ENCODE measurements at places on chromosomes 11 and 22. TPM values are rescaled to one million over a fixed set of nuclear protein-coding genes. Genes with fewer than 3 reads are reported as not detected.

OR51B2 gene
- total RNA-seq: not detected

DDX25 gene
- 0.15 TPM for total RNA-seq

GRCh38 chr11:27971171-27971570 is 136.8 kb downstream of the KIF18A start:
- no peak for DNase-seq

ROM1 gene
- 2.7 TPM for total RNA-seq

DNA sequence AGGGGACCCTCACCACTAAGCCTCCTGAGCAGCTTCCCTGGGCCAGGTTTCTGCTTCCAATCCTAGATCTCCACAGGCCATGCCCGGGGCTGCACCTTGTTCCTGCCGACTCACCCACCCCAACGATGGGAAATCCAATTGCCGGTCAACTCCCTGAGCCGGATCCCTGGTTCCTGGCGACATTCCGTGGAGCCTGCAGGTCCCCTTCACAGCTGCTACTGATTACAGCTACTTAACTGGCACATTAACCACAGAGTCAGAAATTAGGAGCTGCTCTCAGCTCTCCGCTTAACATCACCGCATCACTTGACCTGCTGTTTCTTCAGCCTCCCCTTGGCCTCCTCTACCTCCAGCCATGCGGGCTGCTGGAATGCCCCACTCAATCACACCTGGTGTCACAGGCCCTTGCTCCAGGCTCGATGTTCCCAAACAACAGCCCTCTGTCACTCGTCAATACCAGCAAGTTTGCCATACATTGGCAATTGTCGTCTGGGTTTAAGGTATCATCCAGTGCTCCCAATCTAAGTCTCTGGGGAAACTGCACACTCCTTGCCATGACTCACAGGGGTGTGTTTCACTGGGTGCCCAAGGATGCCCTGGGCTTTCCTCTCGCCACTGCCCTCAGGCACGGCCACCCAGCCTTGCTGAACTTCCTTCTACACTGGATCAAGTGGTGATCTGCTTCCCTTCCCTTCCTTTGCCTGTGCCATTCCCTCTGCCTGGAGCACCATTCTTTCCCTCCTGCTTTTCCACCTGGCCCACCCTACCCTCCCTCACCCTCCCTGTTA is 181.0 kb downstream of the MN1 start:
- no peak for DNase-seq

- DNase-seq: no peak
Observed at GRCh38 chr11:128928400-128928799, 14.3 kb downstream of the TP53AIP1 start.

GRCh38 chr11:33064866-33065265 is 25.5 kb downstream of the TCP11L1 start:
- no peak for DNase-seq

- DNase-seq: no peak
Observed at GRCh38 chr11:26726960-26727359, 5.1 kb upstream of the SLC5A12 start.

NAP1L4 gene
- 274 TPM for total RNA-seq

- no peak for DNase-seq
Observed at GRCh38 chr11:4092026-4092425, 2.6 kb upstream of the RRM1 start.

GRCh38 chr11:43580735-43581369 is 99.7 kb upstream of the HSD17B12 start:
- no peak for DNase-seq

- no peak for DNase-seq
Observed at GRCh38 chr22:29172216-29172615, 33.5 kb upstream of the EMID1 start.

GRCh38 chr11:65292890-65293289 is 21.8 kb upstream of the CDC42EP2 start:
- no peak for DNase-seq

- DNase-seq: no peak
Observed at GRCh38 chr11:72736452-72737069, 15.6 kb downstream of the ARAP1 start.

GRCh38 chr11:86196913-86197312 is 47.6 kb upstream of the EED start:
- DNase-seq: no peak

CHADL gene
- total RNA-seq: 0.33 TPM

DNA sequence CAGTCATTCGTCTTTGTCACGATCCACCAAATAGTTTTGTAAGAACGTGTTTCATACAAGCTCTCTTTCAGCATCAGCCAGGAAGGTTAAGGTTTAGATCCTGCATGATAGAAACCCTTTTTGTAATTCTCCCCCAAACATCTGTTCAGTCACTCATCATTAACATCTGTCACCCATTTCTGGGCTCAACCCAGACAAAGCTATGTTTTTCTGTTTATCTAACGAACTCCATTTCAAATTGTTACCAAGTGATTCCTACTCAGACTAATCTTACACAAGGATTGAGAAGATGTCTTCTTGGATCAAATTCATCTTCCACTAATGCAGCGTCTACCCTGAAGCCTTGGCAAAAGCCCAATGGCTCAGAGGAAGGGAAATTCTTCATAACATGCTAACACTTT is 58.8 kb downstream of the FZD4 start:
- DNase-seq: no peak

TREH gene
- total RNA-seq: 0.05 TPM

GRCh38 chr22:38872172-38872830 is at the start of gene CBX6:
TSS of gene CBX6 (minus strand) at chr22:38872216. CDS start at chr22:38872190, 26 bp downstream.
- no peak for DNase-seq

DNA sequence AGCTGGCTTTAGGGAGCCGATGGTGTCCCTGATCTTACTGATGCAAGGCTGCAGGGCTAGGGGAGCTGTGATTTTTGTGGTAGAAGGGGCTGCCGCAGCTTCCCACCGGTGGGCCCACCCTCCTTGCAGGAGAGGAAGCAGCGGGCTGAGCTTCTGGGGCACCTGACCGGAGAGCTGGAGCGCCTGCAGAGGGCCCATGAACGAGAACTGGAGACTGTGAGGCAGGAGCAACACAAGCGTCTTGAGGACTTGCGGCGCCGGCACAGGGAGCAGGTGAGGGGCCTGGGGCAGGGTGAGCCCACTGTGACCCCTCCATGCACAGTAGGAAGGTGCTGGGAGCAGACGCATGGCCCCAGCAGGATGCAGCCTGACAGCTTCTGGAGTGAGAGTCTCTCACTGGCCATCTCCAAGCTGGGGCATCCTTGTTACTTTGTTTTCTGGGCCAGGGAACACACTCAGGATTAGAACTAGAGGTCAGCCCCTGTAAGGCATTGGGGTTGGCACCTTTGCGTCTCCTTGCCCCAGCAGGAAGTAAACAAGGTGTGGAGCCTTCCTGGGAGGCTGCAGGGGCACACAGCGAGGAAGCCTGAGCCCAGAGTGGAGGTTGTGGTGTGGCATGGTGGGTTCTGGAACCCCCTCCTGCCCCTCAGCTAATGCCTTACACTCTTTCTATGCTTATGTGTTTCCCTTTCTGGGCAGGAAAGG is 66.7 kb downstream of the CEP164 start:
- no peak for DNase-seq

PAMR1 gene
- total RNA-seq: 0.13 TPM

DNA sequence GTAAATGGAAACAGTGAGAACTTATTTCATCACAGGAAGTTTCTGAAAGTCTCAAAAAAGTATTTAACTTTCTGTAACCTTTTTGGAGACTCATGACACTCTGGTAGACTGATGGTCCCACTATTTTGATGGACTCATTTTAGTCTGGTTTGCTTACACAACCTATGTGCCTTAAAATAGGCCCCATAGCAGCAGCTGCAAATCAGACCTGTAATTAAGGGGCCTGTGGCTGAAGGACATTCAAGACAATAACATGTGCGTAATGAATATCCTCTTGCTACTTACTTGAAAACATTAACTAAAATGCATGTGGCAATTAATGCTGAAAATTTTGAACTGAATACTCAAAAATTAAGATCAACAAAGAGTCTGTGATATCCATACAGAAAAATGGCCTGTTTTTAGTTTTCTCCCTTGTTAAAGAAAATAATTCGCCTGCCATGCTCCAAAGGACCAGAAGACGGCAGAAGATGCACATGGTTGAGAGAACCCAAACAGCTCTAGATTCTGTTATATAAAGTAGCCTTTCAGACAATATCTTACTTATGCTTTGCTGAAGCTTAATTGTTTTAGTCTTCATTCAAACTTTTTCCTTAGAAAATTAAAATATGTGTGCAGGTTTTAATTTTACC is 568.5 kb downstream of the KCNA4 start:
- no peak for DNase-seq

DNA sequence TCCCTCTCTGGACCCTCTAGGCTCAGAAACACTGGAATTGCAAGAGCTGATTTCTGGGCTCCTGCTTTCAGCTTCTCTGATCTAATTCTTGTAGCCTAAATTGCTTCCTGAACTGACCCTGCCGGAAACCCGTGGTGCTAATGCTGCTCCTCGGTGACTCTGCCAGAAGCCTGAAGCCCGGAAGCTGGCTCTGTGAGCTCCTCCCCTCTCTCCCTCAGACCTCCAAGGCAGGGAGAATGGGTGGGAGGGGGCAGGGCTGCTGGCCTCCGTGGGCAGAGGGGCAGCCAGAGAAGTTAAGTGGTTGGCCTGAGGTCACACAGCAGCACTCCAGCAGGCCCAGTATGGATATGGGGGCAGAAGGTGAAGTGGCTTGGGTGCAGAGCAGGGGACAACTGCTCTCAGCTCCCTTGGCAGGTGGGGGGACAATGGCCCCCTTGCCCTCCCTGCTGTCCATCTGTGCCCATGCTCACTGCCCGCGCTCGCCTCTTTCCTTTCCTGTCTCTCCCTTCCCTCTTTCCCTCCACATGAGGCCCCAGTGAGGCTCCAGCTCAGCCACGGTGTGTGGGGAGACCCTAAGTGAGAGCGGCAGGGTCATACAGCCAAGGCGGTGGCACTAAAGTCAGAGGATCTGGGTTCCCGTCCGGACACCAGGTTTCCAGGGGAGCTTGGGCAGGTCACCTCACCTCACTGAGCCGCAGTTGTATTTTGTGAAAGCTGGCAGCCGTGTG is 16.2 kb downstream of the CAPN5 start:
- no peak for DNase-seq

PRG3 gene
- not detected for total RNA-seq

DNA sequence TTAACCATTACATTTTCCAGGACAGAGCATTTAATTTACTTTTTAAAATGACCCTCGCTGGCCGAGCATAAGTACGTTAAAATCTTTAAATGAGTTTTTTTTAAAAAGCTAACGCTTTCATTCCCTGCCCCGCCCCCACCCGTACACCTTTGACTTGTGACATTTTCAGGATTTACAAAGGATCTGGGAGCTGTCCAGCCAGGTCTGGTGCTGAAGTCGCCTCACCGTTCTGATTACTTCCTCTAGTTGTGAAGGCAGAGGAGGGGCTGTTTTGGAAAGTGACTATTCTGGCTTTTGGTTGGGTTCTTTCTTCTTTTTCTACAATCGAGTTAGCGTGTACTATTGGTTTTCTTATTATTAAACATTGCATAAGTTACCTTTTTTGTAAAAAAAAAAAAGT is 2.9 kb downstream of the C11orf87 start:
- no peak for DNase-seq

- DNase-seq: no peak
Observed at GRCh38 chr22:43269246-43269645, 73.9 kb downstream of the SCUBE1 start.

RASGRP2 gene
- total RNA-seq: 3.7 TPM

EFCAB6 gene
- total RNA-seq: 0.21 TPM

- DNase-seq: no peak
Observed at GRCh38 chr22:27130906-27131305, 473.5 kb downstream of the MIAT start.

DNA sequence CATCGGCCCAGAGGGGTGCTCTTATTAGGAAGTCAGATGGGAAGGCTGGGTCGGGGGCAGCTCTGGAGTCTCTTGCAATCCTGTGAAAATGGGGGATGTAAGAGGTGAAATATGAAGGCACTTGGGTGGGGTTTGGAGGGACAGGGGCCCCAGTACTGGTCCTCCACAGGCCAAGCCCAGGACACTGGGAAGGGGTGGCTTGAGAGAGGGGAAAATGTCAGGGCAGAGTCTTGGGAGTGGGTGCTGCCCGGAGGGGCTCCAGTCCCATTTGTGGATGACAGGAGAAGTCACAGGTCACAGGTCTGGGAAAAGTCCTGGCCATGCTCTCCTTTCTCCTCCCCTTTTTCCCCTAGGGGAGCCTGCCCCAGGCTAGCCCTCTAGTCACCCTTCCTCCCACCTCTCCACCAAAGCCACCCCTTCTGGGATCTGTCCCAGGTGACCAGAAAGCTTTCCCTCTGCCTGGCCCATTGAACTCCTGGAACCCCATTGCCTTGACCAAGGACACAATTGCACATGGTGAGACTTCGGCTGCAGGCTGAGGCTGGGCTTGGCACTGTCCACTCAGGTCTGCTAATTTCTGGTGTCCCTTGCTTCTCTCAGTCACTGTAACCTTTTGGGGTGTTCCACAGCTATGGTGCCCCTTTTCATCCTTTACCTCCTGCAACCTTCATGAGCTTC is 1465.0 kb downstream of the TBC1D22A start:
- DNase-seq: no peak

SCGB1D2 gene
- 0.85 TPM for total RNA-seq

OR1S2 gene
- not detected for total RNA-seq

DNA sequence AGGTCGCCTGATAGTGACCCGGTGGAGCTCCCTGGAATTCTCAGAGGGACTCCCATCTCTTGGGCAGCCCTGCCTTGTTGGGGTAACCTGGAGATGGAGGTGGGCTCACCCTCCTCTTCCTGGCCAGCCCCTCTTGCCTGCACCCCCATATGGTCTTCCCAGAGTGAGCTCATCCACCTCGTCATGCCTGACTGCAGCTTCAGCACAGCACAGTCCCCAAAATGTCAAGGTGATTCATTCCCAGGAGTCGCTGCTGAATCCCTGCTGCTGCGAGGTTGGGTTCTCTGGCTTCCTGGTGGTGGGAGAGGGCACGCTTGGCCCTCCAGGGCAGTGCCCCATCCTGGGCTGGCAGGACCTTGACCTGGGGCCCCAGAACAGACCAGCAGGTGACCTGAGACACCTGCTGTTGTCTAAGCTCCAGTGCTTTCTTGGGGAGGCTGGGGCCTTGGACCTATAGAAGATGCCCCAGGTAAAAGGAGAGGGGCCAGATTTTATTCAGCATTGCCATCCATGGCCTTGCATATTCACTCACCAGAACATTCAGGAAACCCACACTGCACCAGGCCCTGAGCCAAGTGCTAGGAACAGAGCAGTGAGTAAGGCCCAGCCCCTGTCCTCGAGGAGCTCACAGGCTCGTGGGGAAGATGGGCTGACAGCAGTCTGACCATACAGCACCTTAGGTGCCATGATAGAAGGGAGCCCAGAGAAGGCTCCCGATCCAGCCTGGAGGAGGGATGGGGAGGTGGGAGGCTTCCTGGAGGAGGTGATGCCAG is 72.9 kb downstream of the CACNA1I start:
- no peak for DNase-seq

- peak; percentile 30 for DNase-seq
Observed at GRCh38 chr11:127521413-127521812, 520.8 kb upstream of the KIRREL3 start.

DNA sequence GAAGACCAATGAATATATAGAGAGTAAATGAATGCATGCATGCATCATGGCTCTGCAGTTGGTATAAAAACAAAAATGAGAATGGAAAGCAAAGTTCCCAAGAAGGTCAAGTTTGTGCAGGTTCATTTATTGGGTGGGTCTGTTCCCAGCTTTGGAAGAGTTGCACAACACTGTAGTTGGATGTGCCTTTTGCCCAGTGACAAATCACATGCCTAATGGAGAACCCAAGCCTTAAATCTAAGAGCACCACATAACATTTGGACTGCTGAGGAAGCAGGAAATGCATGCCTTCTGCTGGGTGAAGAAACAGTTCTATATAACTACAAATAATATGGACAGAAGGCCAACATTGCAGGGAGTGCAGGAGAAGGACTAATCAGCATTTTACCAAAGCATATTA is 30.6 kb downstream of the PRCP start:
- DNase-seq: no peak

SLC5A1 gene
- total RNA-seq: 0.03 TPM

GRCh38 chr11:117702946-117703598 is 93.9 kb downstream of the DSCAML1 start:
- no peak for DNase-seq

Measured in Panc1 (cell line).